Stimulated activated naive CD4-positive, alpha-beta T cell treated with Interleukin-2 at 50 U/mL for 16 hours (primary cell): ENCODE measurements at places on chromosomes 16 and 17.

DNA sequence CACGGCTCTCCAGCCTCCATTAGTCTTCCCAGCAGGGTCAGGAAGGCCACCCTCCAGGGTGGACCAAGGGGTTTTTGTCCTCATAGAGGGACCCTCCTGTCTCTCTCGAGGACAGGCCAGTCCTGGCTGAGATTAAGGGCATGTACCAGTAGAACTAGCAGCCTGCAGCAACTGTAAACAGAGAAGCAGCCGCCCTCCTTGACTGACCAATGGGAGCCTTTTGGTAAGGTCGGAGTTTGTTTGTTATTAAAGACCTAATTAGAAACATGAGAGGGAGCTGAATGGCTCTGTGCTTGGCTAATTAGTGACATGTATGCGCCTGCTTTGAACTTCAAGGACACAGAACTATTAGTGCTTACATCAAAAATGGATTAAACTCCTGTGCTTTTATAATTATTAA lies 80.0 kb downstream of the CCDC182 start:
- DNase-seq, result no peak

- no peak for DNase-seq
Measured at GRCh38 chr16:80447241-80447640, 93.6 kb upstream of the DYNLRB2 start.

- no peak for DNase-seq
Measured at GRCh38 chr16:57123974-57124674, 31.7 kb downstream of the CPNE2 start.

GRCh38 chr17:34725725-34726124 lies 146.3 kb downstream of the TMEM132E start:
- no peak for DNase-seq

GRCh38 chr16:14963281-14964173 lies 11.3 kb upstream of the PDXDC1 start:
- DNase-seq, result no peak

- no peak for DNase-seq
Measured at GRCh38 chr16:73000907-73001521, 46.9 kb downstream of the ZFHX3 start.

GRCh38 chr17:7944326-7944725 lies 12.3 kb downstream of the CNTROB start:
- DNase-seq, result no peak

- DNase-seq, result no peak
Measured at GRCh38 chr17:17576772-17577234, 14.7 kb downstream of the PEMT start.

GRCh38 chr16:720447-720989 lies 428 bp upstream of the ANTKMT start:
- no peak for DNase-seq

- DNase-seq, result no peak
Measured at GRCh38 chr17:64692187-64692586, 30.1 kb upstream of the SMURF2 start.

DNA sequence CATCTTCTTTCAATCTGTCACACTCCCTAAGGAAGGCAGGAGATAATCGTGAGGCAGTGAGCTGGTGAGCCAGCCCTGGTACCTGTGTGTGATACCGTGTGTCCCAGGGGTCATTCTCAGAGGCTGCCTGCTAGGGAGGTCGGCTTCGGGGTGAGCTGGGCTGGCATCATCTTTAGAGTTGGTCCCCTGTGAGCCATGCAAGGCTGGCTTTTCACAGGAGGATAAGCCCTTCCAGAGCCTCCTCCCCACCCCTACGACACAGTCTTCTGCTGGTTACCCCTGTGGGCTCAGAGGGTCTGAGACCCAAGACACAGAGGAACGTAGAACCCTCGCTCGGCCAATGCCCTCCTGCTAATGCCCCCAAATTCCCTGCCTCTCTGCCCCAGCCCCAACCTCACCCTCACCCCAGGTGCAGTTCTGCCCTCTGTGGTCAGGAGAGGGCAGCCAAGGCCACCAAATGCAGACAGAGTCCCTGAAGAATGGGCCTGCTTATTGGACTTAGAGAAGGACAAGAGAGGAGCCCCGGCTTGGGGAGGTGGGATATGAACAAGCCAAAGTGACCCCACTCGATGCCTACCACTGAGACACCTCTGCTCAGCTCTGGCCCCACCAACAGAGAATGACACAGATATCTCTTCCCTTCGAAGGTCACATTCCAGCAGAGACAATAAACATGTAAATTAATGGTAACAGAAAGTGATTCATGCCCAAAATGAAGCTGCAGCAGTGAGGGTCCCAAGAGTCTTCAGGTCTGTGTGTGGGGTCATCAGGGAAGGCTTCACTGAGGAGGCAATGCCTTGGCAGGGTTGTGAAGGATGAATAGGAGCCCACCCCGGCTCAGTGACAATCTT lies 80.8 kb upstream of the CCL1 start:
- no peak for DNase-seq

DNA sequence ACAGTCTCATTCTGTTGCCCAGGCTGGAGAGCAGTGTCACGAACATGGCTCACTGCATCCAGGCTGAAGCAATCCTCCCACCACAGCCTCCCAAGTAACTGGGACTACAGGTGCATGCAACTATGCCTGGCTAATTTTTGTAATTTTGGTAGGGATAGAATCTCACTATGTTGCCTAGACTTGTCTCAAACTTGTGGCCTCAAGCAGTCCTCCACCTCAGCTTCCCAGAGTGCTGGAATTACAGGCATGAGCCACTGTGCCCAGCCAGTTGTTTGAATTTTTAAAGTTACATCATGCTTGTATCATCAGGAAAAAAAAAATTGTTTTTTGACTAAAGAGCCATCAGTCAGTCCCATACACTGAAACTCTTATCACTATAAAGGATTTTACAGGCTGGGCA lies 17.1 kb upstream of the VPS4A start:
- DNase-seq, result no peak

DNA sequence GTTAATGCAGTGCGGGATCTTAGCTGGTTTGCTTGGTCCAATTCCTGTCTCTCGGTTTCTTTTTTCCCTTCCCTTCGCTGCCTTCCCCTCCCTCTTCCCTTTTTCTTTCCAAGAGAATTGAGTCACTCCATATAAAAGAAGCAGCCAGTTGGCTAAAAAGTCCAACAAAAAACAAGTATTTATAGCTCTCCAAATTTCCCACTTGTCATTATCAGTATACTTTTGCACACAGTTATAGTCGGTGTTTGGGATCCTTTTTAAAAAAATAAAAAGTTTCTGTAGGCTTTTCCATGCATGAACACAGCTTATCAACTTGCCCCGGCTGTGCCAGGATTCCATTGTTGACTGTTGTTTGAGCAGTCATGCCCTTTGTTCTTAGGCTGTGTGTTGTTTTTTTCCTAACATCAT lies 24.9 kb downstream of the HMOX2 start:
- DNase-seq, result no peak

- no peak for DNase-seq
Measured at GRCh38 chr17:10744501-10745000, 14.7 kb upstream of the TMEM220 start.

DNA sequence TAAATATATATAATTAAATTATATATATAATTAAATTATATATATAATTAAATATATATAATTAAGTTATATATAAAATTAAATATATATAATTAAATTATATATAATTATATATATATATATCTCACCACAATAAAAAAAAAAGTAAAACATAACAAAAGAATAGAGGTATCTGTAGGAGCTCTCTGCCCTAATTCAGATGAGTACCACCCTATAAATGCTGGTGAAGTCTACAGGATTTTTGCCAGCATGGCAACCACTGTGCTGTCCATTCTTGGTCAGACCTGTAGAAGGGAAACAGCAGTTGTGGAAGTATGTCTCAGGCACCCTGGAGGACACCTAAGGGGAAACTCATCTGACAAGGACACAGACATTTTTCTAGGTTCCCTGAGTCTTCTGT lies 259.7 kb downstream of the PRKCA start:
- no peak for DNase-seq

DNA sequence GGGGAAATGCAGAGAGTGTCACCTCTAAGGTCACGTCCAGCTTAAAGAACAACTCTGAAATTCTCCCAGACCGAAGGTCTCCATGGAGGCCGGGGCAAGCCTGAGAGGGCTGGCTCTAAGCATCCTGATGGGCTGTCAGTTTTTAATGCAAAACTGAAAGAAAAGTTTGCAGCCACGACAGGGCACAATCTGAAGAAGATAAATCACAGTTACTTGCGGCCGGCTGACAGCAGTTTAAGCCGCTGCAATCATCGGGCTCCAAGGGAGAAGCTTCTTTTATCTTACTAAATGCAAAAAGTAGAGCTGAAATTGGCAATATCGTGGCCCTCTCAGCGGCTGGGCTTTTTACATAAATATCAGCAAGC lies 168.8 kb downstream of the CYLD start:
- no peak for DNase-seq

GRCh38 chr16:67151431-67152097 lies 766 bp upstream of the B3GNT9 start:
- DNase-seq, result no peak

- no peak for DNase-seq
Measured at GRCh38 chr16:84032458-84033178, 10.0 kb downstream of the SLC38A8 start.

DNA sequence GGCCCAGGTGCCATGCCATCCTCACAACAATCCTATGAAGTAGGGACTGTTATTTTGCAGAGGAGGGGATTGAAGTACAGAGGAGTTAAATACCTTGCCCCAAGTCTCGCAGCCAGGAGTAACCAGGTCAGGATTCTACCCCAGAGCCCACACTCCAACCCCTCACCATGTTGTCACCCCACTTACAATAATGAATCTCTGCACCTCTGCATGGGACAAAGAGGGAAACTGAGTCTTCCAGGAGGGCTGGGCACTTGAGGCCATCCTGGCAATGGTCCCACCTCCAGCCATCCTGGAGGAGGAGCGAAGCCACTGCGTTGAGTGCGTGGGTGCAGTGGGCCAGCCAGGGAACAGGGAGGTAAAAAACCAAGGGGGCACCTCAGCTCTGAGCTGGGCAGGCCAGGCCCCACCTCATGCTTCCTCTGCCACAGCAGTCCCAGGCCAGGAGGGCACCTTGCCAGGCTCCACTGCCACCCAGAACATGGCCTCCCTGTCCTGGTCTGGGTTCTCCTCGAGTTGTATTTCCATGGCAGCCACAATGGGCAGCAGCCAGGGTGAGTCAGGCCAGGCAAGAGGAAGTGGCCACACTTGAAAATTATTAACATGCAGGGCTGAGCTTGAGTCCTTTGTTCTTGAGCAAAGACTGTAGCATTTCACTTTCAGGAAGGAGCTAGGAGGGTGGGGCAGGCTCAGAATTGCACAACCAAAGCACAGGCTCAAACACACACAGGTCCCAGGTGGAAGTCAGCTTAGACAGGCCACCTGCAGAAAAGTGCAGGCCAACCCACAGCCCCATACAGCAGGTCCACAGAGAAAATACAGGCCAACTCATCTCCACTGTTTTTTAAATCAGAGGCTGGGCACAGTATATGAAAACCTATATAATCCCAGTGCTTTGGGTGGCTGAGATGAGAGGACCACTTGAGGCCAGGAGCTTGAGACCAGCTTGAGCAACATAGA lies 52.1 kb downstream of the CUEDC1 start:
- DNase-seq, result no peak

- DNase-seq, result no peak
Measured at GRCh38 chr17:81391293-81391935, 3.8 kb upstream of the BAHCC1 start.

GRCh38 chr17:69814031-69814430 lies 261.0 kb upstream of the KCNJ16 start:
- no peak for DNase-seq

DNA sequence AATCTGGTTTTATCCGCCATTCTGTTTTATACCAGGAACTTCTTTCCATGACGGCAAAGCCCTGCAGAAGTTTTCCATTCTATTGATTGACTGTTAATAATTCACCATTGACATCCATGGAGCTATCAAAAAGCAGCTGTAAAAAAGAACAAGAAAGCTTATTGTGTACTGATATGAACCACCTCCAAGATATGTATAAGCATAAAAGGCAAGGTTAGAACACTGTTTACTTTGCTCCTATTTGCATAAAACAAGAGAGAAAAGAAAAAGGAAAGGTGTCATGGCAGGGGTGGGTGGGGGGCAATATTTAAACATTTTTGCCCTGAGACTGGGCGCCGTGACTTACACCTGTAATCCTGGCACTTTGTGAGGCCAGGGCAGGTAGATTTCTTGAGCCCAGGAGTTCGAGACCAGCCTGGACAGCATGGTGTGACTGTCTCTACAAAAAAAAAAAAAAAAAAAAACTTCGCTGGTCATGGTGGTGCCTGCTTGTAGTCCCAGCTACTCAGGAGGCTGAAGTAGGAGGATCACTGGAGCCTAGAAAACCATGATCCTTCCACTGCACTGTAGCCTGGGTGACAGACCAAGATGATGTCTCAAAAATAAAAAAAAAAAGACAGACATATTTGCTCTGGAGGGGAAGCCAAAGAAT lies 52.5 kb downstream of the TMEM114 start:
- no peak for DNase-seq

- no peak for DNase-seq
Measured at GRCh38 chr16:57163842-57164241, 22.0 kb downstream of the PSME3IP1 start.

- no peak for DNase-seq
Measured at GRCh38 chr17:37735165-37735564, 9.7 kb downstream of the HNF1B start.

GRCh38 chr16:13611596-13611995 lies 308.4 kb upstream of the ERCC4 start:
- DNase-seq, result no peak

DNA sequence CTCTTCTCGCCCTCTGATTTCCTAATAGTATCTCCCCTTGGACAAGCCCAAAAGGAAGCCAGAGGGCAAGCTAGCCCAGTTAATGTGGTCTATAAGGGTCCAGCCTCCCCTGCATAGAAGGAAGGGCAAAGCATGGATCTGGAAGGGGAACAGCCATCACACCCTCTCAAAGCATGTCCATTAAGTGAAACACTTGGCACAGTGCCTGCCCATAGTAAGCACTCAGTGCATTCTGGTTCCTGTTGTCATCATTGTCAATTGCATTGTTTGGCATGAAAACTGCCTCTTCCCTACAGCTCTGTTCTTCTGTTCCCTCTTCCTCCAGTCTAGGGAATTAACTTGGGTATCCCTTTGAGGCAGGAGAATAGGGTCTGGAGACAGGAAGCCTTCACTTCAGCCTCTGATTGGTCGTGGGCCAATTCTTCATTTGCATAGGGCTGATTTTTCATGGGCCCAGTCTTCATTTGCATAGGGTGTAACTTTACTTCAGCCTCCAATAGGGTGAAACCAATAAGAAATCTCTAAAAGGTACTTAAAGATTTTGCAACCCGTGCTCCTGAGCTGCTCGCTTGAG lies 81.4 kb downstream of the C17orf67 start:
- no peak for DNase-seq
